ENCODE measurements at places on chromosomes 5 and 9.

- DNase-seq = no peak
These were observed 324.6 kb downstream of the TMEM232 start for GRCh38 chr5:110401881-110402280.

- DNase-seq = no peak
These were observed 232.3 kb downstream of the GAS1 start for GRCh38 chr9:86714999-86715398.

DNA sequence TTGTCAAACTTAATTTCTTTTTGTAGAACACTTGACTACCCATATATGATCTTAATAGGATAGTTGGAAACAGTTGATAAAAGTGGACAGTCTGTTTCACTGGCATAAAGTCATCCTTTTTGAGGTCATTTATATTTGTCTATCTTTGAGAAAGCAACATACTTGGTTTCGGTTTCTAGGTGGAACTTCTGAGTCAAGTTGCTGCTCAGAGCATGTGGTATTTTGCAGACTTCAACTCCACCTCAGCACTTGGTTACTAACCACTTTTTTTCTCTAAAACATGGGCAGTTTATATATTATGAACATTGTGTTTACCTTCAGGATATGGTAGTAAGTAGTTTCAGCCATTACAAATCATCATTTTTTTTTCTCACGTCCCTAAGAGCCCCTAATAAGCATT lies 1749.0 kb upstream of the C9orf72 start:
- no peak for DNase-seq

GRCh38 chr5:135494196-135494595 lies 41.6 kb downstream of the NEUROG1 start:
- DNase-seq = no peak

GRCh38 chr5:57595523-57595991 lies 112.9 kb upstream of the ACTBL2 start:
- DNase-seq = no peak

DNA sequence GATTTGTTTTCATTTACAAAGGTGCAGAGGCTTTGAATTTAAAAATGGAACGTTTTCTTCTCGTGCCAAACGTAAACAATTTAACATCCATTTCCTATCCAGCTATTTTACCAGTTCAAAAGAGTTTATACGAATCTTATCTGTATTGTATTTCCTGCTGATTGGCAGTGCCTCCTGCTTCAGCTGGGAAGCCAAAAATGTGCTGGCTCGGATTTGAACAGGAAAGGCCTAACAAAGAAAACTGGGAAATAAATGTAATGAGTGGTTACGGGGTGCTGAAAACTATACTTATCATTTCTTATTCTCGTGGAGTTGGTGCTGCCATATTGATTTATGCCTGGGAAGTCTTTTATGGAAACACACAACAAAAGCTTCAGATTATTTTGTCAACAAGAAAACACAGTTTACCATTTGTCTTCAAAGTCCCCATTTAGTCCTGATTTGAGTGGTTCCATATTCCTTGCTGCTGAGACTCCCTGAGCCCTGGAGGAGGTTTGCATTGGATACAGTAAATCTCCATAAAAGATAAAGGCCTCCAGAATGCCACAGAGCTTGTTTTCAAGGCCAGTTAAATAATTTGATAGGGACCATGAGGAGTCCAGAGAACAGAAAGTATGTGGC lies 507.4 kb downstream of the RASEF start:
- DNase-seq = no peak

GRCh38 chr5:172569861-172570558 lies 71.1 kb upstream of the NEURL1B start:
- no peak for DNase-seq

- no peak for DNase-seq
These were observed 54.1 kb downstream of the DAPK1 start for GRCh38 chr9:87551772-87552217.

DNA sequence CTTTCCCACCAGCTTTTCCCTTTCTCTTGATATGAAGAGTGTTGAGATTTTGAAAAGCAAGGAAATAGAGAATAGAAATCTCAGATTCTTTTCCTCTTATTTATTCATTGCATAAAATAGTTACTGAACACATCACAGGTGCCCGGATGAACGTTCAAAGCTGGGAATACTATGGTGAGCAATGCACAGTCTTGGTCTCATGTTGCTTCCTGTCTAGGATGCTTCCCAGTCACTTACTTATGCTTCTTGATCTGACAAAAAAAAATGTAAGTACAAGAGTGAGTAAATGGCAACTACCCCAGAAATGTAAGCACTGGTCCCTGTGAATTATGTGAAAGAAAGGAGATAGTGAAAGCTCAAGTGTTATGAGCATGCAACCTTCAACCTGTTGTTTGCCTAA lies 153.5 kb upstream of the S1PR3 start:
- no peak for DNase-seq

GRCh38 chr9:23941051-23941450 lies 115.0 kb upstream of the ELAVL2 start:
- no peak for DNase-seq

DNA sequence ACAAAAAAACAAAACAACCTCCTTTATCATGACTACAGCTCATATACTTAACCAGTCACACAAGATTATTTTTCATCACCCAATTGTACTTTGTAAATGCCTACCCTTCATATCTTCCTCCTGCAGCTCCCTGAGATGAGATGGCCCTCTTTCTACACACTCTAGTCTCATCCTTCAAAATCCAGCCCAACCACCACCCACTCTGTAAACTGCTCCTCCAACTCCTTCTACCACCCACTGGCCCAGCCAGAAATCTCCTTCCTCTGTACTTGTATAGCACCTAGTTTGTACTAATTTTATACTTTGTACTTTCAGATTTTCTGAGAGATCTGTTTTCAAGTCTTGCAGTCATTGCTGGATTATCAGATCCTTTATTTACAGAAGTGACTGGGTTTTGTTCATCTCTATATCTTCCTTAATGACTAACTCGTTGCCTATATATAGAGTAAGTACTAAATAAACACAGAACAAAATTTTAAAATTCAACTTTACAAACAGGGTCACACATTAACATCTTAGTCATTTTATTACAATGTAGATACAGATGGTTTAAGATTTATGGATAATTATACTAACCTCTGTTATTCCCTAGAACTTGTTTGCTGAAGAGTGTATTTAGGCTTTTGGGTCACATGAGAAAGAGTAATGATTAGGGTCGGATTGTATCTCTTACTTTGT lies 155.7 kb downstream of the NFIB start:
- DNase-seq = no peak

DNA sequence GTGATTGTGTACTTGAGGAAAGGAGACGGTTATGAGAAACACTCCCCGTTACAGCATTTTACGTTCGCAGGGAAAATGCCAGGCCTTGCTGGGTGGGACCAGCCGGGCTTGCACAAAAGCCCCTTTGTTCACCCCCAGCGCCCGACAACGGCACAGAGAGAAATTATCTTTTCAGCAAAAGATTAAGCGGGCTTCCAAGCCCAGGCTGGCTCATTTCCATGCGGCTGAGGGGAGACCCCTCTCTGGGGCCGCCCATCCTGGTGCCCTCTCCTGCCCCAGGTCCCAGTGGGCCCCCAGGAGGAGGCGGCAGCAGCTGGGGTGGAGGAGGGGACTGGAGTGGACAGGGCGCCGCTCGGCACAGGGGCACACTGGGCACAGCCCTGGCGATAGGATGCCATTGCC lies 50.8 kb upstream of the NOTCH1 start:
- DNase-seq = no peak

GRCh38 chr5:172875505-172876279 lies 41.6 kb downstream of the ERGIC1 start:
- no peak for DNase-seq

- DNase-seq = no peak
These were observed 8.7 kb downstream of the IGIP start for GRCh38 chr5:140134277-140134935.

- DNase-seq = no peak
These were observed 62.1 kb downstream of the SNCAIP start for GRCh38 chr5:122374110-122374509.

DNA sequence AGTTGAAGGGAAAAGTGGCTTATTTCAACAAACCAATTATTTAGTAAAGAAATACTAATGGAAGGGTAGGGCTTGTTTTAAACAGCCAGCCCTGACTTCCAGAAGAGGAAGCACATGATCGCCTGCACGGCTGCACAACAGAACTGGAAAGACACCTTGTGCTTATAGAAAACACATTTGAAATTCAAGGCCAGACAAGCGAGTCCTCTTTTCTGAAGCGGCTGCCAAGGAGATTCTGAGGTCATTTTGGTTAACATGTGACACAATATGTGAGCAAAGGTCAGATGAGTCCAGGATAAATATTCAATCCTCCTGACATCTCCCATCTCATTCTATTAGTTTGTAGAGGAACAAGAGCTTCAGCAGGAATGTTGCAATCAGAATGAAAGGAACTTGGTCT lies 461.4 kb upstream of the ST8SIA4 start:
- DNase-seq = no peak
